HEK293T (cell line): ENCODE measurements at places on chromosomes 4 and X.
A peak's percentile ranks its signal among the peaks of the same experiment; 100 is the strongest.

DNA sequence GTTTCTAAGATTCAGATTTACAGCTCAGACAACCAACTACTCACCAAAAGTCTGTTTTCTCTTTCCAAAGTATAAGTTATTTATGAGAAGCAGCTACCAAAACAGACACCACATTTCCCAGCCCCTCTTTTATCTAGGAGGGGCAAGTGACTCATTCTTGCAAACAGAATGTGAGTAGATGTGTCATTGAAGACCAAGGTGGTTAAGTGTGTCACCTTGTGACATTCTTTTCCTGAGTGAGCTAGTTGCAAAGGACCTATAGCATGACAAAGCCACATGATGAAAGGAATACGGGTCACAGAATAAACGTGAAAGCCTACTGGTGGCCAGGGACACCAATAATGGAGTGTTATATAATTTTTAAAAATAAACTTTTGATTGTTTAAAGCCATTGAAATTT, 50.0 kb downstream of the SLC7A11 start:
- DNase-seq: no peak

GRCh38 chrX:105533951-105534350, 288.4 kb upstream of the NRK start:
- DNase-seq: no peak

DNA sequence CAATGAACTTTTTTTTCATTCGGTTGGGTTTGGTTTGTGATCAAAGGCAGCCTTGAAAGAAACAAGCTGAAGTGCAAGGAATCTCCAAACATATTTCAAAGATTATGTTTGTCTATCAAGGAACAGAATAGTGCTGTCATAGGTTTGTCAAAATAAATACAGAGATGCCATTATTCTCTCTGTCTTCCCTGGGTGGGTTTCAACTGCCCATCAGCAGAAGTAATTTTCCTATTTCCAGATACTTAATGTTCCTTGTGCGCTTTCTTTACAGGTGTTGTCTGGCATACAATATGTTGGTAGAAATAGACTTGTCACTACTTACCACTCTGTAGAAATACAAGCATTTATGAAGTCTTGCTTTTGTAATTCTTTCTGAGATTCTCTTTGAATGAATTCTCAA, 294.9 kb downstream of the PDHA2 start:
- DNase-seq: no peak

- no peak for DNase-seq
These were observed 98.2 kb downstream of the ANK2 start for GRCh38 chr4:113147498-113148111.

GRCh38 chrX:21975812-21976211, 35.3 kb downstream of the SMS start:
- no peak for DNase-seq

GRCh38 chr4:139214039-139214534, 37.1 kb upstream of the ELF2 start:
- DNase-seq: peak; percentile 29
